CD4-positive, alpha-beta T cell treated with Interleukin-6 for 4 hours (primary cell): ENCODE measurements at places on chromosomes 2 and 18.

- DNase-seq: no peak
These were observed 98.2 kb downstream of the DLGAP1 start for GRCh38 chr18:4356929-4357328.

DNA sequence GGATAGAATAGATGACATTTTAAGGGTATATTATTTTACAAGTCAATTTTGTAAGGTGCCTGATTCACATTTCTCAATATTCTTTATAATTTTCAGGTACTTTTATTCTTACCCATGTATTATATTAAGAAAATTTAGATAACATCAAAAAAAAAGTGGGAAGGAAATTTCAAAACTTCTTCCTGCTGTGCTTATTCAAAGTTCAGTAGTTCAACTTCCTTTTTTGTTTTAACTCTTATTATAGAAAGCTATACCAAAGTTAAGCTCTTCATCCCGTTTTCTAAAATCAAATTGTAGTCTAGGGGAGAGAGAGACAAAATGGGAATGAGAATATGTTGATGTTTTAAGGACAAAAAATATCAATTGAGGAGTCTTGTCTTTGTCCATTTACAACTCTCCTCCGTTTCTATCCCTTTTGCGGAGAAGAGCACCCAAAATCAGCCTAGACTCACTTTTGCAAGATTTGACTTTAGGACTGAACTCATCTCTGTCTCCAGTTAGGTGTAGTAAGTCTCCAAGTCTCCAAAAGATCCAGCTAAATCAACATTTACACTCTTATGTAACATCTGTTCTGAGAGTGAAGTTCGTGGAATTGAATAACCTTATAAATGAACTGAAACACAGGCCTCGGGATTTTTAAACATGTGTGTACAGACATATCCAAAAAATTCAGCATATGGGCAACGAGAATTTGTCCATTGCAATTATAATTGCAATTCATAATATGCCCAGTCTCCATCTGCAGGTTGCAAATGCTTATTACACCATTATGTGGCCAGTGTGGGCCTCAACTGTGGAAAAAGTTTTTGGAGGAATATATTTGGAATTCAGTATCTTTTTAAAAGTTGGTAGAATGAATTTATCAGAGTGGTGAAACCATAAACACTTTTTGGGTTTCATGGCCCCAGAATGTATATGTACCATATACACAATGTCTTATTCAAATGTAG is 23.9 kb downstream of the FAM124B start:
- no peak for DNase-seq

- DNase-seq: no peak
These were observed 154.7 kb downstream of the DYSF start for GRCh38 chr2:71608034-71608433.

- no peak for DNase-seq
These were observed 11.5 kb upstream of the RNU2-63P start for GRCh38 chr2:88027697-88028389.

GRCh38 chr2:239881561-239882320 is 143.4 kb downstream of the NDUFA10 start:
- DNase-seq: no peak

DNA sequence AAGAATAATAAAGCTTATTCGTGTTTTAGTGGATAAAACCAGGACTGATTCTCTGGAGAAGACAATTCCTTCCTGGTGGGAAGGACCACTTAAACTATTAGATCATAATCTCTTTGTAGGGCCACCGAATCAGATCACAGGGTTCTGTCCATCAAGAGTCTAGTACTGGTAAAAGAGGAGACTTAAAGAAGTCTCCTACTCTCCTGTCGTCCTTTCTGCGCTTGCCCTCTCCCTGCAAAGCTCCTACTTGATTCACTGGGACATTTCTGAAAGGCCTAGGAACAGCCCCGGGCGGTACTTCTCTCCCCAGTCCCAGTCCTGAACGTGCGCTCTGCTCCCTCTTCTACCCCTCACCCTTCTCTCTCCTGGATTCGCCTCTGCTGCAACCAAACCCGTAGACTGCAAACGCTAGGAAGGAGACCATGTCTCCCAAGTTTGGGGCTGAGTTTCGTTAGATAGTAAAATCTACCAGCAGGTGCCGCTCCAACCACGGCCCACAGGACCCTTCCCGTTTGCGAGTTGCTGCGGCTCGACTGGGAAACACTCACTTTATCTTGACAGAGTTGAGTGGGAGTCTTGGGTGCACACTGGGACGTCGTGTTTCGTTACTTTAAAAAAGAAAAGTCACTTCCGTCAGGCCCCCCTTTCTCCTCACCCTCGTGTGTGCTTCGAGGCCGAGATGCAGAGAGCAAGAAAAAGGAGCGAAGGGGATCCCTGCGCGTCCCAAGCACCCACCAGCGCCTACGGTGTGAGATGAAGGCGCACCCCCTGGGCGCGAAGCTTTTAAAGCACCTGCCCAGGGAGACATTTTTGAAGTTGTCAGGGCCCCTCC is 923 bp downstream of the FIGLA start:
- peak; percentile 75 for DNase-seq
